ENCODE measurements at places on chromosomes 2 and 18.

DNA sequence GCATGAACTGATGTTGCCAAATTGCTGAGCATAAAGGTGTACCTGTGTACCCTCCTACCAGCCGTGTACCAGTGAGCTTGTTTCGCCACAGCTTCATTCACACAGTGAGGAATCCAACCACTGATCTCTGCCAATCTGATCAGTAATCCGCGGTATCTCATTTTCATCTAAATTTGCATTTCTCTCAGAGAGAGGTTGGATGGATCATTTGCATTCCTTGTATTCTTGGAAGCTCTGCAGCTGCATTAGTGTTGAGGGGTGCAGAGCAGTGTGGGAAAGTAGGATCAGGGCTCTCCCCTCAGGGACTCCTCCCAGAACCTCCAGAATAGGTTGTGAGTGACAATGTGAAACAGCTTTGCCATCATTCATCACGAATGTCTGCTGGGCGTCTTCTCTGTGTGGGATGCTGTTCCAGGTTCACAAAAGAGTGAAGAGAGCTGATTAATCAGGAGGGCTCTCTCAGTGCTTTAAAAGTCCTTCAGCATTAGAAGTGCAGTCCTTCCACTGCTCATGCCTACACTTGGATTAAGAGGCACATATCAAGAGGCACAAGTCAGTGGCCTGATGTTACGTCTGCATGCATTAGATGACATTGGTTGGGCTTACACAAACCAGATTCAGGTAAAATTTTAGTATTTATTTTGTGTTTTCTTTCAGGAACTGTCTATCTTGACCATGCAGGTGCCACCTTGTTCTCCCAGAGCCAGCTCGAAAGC lies 7.5 kb downstream of the MOCOS start:
- DNase-seq: no peak

- DNase-seq: no peak
Observed at GRCh38 chr18:47585136-47585535, 333.7 kb upstream of the SKOR2 start.

GRCh38 chr2:26366957-26367356 lies 20.4 kb upstream of the ADGRF3 start:
- no peak for DNase-seq

DNA sequence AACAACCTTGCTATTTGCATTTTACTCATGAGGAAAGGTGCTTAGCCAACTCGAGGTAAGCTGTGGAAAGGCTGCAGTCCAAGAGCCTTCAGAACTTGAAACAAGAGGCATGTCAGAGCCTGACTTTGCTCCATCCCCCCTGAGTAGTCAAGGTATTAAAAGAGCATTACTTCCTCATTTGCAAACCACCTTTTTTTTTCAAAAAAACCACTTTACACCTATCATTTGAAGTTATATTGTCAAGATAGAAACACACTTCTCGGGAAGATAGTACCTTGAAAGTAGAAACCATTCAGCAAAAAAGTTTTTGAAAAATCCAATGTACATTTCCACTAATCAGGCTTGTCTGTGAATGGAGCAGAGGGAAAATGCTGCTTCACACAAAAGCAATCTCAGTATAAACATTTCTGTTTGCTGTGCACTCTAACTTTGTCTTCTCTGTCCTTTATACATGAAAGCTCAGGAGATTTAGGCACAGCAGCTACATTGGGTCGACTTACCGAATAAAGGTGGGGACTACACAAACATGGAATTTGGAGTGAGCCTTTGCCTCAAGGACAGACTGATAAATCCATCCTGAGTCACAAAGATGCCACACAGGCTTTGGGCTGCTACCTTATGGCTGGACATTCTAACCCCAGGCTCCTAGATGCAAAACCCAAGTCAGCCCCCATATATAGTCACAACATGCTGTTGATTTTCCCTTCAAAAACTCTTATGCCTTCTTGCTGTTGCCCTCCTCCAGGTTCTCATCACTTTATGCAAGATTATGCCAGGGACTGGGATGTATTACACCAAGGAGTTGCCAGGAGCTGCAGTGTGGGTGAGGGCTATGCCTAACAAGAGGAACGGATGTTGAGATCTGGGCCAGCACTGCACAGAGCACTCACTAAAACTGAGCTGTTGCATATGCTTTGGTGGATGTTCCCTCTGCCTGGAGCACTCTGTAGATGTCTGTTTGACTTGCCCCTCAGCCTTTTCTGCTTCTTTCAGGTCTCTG lies 41.4 kb upstream of the EML4 start:
- no peak for DNase-seq
